ENCODE measurements at places on chromosomes 1 and 21. TPM values are rescaled to one million over a fixed set of nuclear protein-coding genes. Genes with fewer than 3 reads are reported as not detected.

The RIMS3 gene
- total RNA-seq, result 26.0 TPM

The KRTAP12-2 gene
- total RNA-seq, result not detected

DNA sequence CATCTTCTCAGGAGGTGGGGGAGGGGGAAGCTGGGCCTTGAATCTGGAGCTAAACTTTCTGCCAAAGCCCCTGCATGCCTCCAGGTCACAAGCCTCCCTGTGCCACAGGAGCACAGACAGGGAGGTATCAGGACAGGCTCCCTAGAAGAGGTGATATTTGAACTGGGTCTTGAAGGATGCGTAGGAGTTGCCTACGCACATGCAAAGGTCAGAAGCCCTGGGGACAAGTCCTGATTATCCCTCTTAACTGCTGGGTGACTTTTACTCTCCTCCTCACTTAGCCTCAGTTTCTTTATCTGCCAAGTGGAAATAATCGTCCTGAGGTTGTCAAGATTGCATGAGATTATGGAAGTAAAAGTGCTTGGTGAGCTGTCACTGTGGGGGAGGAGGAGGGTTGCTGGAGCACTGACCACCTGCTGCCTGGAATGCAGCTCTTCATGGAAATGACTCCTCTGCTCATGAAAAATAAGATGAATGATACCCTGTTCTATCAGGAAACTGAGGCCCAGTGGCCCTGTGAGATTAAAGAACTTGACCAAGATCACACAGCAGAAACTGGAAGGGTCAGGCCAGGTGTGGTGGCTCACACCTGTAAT, 50.6 kb upstream of the LAPTM5 start:
- H3K27ac ChIP-seq, result no peak overlapping the region
- H3K4me3 ChIP-seq, result no peak overlapping the region
- H3K4me1 ChIP-seq, result peaks cover 37% of the 10 kb centered on the region
- H3K36me3 ChIP-seq, result no peaks in the 10 kb centered on the region
- H3K27me3 ChIP-seq, result peaks cover 19% of the 10 kb centered on the region

GRCh38 chr1:39635205-39635870, 4.1 kb downstream of the HEYL start:
- peak overlapping the region; percentile 78 for H3K4me3 ChIP-seq
- no peak for DNase-seq
- H3K27me3 ChIP-seq, result no peaks in the 10 kb centered on the region
- H3K27ac ChIP-seq, result peak overlapping the region; percentile 83
- peaks cover 84% of the 10 kb centered on the region for H3K4me1 ChIP-seq
- peaks cover 22% of the 10 kb centered on the region for H3K36me3 ChIP-seq
